Mucosa of descending colon (tissue), 3 donors: ENCODE measurements at places on chromosomes 1 and 21.

DNA sequence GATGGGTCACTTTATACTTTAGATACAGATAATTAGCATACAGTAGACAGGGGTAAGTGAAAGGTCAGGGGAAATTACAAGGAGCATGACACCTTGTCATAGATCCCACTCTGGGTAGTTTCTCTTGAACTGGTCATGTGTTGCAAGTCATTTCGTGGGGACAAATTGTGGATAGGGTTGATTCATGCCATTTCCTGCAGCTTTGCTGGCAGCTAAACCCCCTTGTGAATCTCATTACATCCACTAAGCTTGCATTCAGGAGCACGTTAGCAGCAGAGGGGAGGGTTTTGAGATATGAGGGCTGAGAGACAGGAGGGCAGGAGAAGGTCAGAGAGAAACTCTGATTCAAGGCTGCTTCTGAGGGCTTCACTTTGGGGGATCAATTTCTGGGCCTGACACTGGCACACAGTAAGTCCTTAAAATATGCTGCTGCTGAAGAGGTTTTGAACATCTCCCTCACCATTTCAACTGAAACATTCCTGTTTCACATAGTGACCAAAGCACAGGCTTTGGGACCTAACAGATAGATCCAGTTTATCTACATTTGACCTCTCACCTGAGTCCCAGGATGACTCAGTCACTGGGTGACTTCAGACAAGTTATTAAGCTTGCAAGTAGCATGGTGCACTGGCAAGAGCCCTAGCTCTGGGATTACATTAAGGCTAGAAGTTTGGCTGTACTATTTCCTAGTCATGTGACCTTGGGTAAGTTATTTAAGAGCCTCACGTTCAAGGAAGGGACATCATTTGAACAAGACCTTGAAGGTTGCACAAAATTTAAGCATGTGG lies 206.0 kb upstream of the USP24 start:
- DNase-seq: no peak

GRCh38 chr1:67336783-67337182 lies 29.1 kb downstream of the IL12RB2 start:
- no peak for DNase-seq

GRCh38 chr1:54372978-54373377 lies 33.2 kb downstream of the SSBP3 start:
- DNase-seq: no peak

DNA sequence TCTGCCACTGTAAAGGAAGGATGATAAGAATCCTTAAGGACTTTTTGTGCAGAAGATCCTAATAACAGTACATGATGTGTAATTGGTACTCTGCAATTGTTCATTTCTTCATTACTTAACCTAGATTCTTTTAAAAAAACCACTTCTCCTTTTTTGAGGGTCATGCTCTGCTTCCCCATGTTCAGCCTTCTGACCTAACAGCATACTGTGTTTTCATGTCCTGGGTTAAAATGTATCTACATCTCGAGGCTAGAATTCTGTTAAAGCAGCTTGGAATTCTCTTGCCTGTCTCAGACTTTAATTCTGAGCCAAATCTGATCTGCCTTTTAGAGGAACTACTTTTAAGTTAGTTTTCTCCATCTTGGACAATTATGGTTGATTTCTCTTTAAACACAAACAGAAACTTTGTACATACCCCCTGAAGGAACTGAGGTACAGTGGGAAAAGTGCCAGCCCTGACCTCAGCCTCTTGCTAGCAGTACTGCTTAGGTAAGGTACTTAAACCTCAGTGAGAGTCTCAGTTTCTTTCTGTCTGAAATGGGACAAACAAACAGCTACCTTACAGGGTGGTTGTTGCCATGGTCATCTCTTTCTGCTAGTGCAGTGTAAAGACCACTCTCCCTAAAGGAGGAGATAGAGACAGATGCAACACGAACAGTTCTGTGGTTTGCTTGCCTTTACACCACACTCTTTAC lies 103.2 kb upstream of the DYNLT5 start:
- DNase-seq: no peak

DNA sequence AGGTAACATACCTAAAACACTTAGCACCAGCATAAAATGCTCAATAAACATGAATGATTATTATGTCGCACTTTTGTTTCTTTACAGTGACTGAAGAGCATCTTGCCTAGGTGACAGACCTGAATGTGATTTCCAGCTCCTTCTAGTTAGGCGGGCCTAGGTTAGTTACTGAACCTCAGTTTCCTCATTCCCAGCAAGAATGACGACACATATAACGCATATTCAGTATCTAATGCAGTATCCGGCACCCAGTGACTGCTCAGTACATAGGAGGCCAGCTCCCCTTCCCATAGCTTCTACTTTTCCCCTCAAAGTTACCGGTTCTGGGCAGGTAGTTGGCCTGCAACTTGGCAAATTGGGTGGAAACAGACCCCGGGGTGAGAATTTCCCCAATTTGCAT lies 763 bp downstream of the AUNIP start:
- no peak for DNase-seq

- DNase-seq: no peak
Observed at GRCh38 chr1:229116114-229116513, 154.8 kb upstream of the RAB4A start.

DNA sequence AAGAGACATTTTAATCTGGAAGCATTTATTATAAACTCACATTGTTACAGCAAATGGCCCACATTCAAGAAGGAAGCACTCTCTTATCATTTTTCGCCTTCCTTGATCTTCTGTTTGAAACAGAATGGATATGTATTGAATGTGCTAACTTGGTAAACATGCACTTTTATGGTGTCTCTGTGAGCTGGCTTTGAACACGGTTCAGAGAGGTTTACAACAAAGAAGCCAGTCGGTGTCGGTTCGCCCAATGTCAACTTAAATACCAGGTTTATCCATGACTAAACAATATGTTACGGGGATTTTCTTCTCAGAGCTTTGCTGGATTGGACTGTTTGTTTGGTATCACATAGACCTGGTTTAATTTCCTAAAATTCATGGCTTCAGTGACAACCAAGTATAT lies 226.4 kb downstream of the TGFB2 start:
- no peak for DNase-seq

- peak; percentile 49 for DNase-seq
Observed at GRCh38 chr1:224182057-224182865, 779 bp upstream of the DEGS1 start.

- DNase-seq: no peak
Observed at GRCh38 chr1:67978890-67979516, 71.4 kb downstream of the DIRAS3 start.

DNA sequence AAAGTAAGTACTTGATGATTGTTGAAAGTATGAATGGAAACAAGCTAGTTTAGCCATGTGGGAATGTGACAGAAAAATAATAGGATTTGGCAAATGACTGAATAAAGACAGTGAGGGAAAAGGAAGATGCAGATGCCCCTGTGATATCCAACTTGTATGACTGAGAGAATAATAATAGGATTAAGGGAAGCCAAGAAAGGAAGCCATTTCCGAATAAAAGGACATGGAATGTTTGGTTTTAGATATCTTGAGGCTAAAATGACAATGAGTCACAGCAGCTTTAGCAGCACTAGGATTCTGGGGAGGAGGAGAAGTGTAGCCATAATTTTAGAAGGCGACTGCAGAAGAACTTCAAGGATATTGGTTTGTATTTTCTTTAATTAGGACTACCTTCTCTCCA lies 109.2 kb downstream of the TTLL7 start:
- DNase-seq: no peak

- no peak for DNase-seq
Observed at GRCh38 chr1:217574265-217574949, 56.5 kb downstream of the GPATCH2 start.

- peak; percentile 40 for DNase-seq
Observed at GRCh38 chr1:203521074-203521794, 27.3 kb downstream of the OPTC start.

- no peak for DNase-seq
Observed at GRCh38 chr1:173100476-173101107, 49.9 kb upstream of the TNFSF18 start.

GRCh38 chr1:187837787-187838186 lies 1009.0 kb downstream of the PLA2G4A start:
- DNase-seq: no peak

DNA sequence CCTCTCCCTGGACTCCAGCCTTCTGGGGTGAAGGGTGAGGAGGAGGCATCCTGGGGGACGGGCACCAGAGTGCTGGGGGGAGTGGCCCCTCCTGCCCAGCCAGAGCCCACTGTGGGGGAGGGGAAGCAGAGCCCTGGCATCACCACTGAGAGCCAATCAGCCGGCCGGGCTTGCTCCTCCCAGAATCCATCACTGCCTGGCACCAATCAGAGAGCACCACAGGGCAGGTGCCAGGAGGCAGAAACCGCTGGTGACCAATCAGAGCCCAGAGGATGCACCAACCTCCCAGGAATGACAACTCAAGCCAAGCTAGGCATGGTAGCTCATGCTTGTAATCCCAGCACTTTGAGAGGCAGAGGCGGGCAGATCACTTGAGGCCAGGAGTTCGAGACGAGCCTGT lies 27.9 kb downstream of the CASZ1 start:
- DNase-seq: no peak

- DNase-seq: no peak
Observed at GRCh38 chr1:198520524-198521254, 19.8 kb downstream of the ATP6V1G3 start.

- no peak for DNase-seq
Observed at GRCh38 chr1:220990427-220991339, 111.4 kb downstream of the HLX start.

DNA sequence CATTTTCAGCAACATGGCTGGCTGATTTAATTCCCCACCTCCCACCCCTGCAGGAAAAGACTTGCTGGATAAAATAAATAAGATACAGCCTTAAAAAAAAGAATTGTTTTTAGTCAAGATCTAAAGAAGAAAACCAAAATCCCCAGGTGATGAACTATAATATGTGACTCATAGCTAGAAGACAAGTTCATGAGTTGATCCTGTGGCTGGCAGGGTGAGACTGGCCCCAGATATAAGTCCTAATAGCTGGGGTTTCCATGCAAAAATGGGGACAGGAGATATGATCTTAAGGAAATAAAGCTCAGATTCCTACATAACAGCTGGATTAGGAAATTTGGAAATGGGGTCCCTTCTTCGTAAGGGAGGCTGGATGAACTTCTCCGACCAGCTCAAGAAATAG lies 21.9 kb upstream of the RGSL1 start:
- DNase-seq: no peak

- DNase-seq: no peak
Observed at GRCh38 chr21:25903607-25904006, 168.8 kb downstream of the GABPA start.

DNA sequence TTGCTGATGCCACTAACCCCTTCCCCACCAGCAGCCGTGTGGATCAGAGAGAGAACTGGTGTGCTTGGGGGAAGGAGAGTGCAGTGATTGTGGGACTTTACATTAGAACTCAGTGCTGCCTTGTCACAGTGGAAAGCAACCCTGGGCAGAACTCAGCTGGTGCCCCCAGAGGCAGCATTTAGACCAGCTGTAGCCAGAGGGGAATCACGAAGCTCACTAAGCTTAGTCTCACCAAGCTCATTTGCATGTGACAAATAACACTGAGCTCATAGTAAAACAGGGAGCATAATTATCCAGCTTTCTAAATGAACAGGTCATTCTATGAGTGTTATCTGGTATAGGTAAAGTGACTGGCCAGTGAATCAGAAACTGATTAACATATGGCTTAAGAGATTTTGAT lies 9.8 kb upstream of the SMAP2 start:
- no peak for DNase-seq

DNA sequence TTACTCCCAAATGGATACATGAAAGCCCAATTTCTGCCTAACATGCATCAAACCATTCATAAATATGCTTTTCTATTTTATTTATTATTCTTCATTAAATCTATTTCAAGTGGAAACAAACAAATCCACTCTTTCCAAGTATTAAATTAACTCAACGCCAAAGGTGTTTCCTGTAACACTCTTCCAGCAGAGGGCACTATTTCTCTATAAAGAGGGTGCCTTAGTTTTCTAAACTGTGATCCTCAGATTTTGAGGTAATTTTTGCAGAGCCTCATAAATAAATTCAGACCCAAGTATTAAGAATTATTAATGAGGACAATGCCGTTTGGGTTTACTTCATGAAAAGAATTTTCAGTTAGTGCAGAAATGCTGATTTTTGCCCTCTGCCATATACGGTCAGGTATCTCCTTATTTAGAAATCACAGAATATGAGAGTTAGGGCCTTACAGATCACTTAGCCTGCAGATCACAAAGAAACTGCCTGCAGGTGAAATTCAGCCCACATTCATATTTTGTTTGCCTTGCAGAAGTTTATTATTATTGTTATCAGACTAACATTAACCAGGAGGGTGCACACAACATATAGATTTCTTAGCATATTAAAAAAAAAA lies 40.1 kb upstream of the MYSM1 start:
- DNase-seq: no peak

GRCh38 chr1:90951009-90951408 lies 70.8 kb downstream of the ZNF644 start:
- no peak for DNase-seq

- DNase-seq: no peak
Observed at GRCh38 chr1:173714441-173714758, 381 bp upstream of the KLHL20 start.

GRCh38 chr1:115475901-115476300 lies 137.9 kb upstream of the NGF start:
- no peak for DNase-seq

DNA sequence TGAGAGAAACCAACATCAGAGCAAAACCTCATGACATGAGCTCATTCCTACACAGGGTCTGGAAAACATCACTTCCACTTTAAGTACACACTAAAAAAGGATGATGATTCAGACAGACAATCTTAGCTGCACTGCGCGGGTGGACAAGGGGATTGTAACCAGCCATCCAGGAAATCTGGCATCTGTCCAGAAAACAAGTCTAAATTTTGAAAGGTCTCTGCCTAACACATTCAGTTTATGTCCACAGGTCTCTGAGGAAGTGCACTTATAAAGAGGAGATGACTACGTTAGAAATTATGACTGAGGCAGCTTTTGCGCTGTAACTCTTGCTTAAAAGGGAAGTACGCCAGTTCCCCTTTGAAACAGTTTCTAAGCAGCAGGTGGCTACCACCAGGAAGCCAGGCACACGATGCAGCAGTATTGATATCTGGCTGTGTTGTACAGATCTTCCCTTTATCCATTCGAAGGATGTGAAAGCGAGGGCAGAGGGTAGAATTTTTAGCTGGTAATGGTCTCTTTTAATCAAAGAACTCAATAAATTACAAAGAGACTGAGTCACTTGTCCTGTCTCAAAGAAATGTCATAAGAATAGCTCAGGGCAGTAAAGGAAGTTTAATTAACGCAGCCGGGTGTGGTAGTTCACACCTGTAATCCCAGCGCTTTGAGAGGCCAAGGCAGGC lies 128.0 kb downstream of the SETD4 start:
- DNase-seq: no peak

DNA sequence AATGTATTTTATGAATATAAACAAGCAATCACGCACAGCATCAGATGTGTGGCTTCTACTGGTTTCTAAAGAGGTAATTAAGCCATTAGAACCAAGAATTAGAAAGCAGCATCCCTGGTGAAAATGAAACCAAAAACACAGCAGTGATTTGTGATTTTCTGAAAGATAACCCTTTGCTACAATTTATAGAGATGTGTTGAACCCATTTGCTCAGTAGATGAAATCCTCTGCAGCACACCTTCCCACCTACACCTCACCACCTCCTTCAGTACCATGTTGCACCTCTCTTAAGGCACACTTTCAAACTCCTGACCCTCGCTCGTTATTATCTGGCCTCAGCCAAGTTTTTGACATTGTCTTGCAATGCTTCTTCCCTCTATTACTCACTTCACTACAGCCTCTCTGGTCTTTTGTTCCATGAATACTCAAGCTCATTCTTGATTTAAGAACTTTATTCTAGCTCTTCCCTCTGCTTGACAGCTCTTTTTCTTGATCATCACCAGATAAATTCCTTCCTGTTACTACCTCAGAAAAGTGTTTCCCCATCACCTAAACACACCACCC lies 38.6 kb downstream of the NSL1 start:
- DNase-seq: no peak
